Lower leg skin (tissue), 4 donors: ENCODE measurements at places on chromosomes 2 and 18. TPM values are rescaled to one million over a fixed set of nuclear protein-coding genes. Genes with fewer than 3 reads are reported as not detected.
A peak's percentile ranks its signal among the peaks of the same experiment; 100 is the strongest.

RTP5 gene
- total RNA-seq = not detected

CRYGD gene
- total RNA-seq = not detected

RNF152 gene
- 112 TPM for total RNA-seq

MYO5B gene
- total RNA-seq = 74.8 TPM

HRH4 gene
- 0.07 TPM for total RNA-seq

- no peak for DNase-seq
These were observed 43.0 kb downstream of the EFEMP1 start for GRCh38 chr2:55880416-55881143.

- no peak for DNase-seq
These were observed 314.9 kb downstream of the AFF3 start for GRCh38 chr2:99827296-99827999.

DNA sequence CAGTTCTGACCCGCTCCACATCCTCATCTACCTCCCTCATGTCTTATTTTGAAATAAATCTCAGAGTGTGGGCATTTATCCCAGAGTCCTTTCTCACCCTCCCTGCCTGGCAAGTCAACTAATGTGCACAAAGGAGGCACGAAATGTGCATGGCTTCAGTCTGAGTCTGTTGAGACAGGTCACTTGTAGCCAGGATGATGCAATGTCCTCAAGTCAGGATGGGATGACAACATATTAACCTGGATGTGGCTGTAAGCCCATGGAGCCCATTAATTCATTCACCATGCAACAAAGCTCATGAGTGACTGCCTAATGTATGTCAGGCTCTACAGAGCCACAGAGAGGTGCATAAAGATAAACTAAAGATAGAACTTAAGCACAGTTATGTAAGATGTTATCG lies 34.5 kb downstream of the KCNG3 start:
- DNase-seq = no peak

GRCh38 chr18:33830213-33830612 lies 252.2 kb downstream of the ASXL3 start:
- DNase-seq = no peak

DNA sequence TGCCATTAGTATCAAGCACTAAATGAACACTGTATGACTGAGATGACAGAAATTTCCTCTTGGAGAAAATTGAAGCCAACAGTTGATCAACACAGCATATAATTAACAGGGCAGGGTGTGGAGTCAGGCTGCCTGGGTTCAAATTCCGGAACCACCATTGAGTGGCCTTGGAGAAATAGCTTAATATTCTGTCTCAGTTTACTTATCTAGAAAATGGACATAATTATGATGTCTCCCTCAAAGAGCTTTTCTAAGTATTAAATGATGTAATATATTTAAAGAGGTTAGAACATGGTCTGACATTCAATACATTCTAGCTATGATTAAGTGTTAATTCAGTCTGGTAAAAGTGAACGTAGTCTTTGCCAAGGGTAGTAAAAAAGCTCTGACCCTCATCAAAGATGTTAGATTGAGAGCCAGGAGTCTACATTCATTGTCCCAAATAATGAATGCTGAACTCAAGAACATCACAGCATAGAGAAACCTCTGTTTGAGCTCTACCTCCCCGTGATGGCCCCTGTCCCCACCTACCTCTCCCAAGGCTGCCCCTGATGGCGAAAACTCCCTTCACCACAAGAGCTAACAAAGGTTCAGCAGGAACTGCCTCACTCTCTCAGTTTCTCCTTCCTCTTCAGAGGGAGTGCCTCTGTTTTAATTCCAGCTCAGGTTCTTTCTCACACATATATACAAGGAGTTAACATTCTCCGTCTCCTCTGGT lies 2.7 kb upstream of the VWA3B start:
- no peak for DNase-seq

DNA sequence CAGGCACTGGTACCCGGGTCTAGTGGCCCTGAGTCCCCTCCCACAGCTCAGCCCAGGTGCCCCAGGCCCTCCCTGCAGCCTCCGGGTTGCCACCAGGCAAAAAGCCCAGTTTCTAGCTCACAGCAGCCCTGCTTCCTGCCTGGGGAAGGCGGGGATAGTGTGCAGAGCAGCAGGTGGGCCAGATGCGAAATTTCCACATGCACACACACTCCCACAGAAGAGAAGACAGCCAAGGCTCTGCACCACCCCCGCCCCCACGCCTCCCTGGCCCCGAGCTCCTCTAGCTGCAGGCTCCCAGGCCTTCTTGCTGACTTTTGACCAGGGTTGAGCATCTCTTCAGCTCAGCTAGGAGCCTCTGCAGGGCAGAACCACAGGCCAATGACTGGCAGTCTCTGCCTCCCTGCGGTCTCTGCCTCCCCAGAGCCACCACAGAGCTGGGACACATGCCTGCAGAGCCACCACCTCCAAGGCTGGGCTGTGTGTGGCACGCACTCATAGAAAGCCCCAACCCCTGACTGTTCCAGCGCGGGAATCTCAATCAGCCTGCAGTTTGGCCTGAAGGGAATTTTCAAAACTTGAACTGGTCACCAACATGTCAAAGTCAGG lies 7.2 kb downstream of the SLC66A2 start:
- peak; percentile 81 for DNase-seq

GRCh38 chr18:26783170-26783569 lies 82.3 kb downstream of the AQP4 start:
- no peak for DNase-seq
